ENCODE measurements at places on chromosomes 11 and 22.

GRCh38 chr22:38853196-38853651, 9.4 kb upstream of the NPTXR start:
- DNase-seq = no peak

- DNase-seq = peak; percentile 52
These were observed 378.7 kb upstream of the ANO5 start for GRCh38 chr11:21814169-21814568.

GRCh38 chr11:122673701-122674100, 18.2 kb downstream of the UBASH3B start:
- no peak for DNase-seq

DNA sequence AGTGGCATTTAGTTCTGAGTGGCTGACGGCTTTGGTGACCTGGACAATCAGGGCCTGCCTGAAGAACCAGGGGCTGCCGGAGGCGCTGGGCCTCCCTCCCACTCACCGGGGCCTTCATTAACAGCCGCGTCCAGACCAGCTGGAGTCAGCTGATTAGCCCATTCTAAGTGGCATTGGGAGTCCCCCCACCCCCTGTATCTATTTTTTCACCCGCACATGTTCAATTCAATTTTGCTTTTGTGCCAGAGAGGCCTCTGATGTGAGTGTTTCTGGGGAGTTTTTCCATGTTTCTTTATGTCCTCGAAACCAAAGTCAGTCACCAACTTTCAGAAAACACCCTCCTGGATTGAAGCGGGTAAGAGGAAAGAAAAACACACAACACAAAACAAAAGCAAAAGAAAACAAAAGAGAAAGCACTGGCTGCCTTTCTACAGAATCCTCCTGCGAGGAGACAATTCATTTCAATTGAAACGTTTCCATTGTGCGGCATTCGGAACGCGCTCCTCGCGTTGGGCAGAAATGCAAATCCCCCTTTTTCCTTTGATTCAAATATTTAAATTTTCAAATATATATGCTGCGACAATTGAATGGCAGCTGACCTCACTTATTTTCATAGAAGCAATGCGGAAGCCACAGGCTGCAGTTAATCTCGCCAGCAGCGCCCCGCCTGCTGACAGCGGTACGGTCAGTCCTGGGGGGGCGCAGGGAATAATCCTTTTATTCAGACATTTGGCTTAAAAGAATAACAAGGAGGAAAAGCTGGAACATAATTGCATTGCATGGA, 17.7 kb downstream of the CDKN1C start:
- DNase-seq = no peak
